ENCODE measurements at places on chromosomes 13 and 19.

DNA sequence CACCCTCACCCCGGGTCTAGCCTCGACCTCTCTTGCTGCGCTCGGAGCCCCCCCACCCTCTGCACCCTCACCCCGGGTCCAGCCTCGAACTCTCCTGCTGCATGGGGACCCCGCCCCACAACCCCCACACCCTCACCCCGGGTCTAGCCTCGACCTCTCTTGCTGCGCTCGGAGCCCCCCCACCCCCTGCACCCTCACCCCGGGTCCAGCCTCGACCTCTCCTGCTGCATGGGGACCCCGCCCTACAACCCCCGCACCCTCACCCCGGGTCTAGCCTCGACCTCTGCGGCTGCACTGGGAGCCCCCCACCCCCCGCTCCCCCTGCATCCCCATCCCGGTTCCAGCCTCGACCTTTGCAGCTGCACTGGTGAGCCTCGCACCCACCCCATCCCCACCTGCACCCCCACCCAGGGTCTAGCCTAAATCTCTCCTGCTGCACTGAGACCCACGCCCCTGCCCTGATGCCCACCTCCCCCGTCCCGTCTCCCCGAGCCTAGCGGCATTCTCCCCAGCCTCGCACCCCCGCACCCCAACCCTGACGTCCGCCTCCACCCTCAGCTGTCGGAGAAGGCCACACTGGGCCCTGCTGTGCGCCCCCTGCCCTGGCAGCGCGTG is 1.8 kb downstream of the CFD start:
- no peak for DNase-seq

GRCh38 chr13:92044351-92044750 is 645.9 kb downstream of the GPC5 start:
- DNase-seq = no peak

GRCh38 chr13:54124700-54125099 is 1096.1 kb downstream of the OLFM4 start:
- DNase-seq = no peak

DNA sequence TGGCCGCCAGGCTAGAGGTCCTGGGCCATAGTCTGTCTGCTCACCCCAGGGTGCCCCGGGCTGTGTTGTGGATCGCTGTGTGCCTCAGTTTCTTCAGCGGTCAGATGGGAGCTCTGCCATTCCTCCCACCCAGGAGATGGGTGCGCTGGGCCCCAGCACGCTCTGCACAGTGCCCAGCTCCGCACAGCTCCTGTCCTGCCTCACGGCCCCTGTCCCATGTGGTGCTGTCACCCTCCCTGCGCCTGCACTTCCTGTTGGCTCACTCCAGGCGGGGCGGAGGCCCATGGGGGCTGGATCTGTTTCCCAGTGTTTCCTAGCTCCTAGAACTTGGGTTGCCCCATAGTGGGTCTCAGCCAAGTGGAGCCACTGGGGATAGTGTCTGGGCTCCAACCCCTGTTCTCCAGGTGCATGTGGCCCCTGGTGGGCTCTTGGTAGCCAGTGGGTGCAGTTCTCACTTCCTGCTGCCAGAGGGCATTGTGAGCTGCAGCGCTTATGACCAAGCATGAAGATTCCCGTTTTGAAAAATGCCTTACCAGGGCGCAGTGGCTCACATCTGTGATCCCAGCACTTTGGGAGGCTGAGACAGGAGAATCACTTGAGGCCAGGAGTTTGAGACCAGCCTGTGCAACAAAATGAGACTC is 69.8 kb downstream of the KDM4B start:
- no peak for DNase-seq

DNA sequence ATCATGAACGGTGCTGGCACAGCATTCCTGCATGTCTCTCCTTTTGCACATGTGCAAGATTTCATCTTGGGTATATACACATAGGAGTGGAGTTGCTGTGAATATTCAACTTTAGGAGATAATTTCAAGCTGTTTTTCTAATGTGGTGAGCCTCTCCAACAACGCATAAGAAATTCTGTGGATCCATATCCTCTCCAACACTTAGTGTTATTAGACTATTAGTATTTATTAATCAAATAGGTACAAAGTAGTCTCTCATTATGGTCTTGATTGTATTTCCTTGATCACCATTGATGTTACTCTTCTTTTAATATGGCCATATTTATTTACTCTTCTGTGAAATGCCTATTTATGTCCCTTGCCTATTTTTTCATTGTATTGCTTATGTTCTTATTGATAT is 114.5 kb downstream of the URI1 start:
- no peak for DNase-seq

DNA sequence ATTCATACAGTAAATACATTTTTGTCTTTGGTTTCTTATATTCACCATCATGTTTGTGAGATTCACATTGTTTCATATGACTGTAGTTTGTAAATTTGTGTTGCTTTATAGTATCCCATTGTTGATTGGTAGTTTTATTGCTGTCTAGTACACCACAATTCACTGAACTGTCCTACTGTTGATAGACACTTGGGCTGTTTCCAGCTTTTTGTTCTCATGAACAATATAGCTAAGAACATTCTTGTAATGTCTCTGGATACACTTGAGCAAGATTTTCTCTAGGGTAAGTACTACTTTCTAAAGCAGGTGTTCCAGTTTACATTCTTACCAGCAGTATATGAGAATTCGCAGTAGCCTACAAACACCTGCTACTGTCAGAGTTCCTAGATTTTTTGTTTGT is 37.8 kb downstream of the SKA3 start:
- DNase-seq = no peak

DNA sequence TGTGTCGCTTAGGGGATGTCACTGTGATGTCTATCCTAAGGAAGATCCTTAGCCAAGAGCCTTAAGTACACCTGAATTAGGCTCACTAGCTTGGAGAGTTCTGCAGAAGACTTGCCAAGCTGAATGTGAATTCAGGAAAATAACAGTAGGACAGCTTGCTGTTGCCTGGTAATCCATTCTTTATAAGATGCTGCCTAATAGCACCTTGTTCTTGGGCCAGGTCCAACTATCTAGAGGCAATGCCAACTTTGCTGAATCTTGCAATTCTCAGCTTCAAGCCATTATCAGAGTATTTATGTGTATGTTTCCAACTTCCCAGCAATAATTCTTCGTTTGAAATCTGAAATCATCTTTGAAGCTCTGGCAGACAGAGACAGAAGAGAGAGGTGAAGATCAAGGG is 102.8 kb downstream of the PCDH17 start:
- no peak for DNase-seq

DNA sequence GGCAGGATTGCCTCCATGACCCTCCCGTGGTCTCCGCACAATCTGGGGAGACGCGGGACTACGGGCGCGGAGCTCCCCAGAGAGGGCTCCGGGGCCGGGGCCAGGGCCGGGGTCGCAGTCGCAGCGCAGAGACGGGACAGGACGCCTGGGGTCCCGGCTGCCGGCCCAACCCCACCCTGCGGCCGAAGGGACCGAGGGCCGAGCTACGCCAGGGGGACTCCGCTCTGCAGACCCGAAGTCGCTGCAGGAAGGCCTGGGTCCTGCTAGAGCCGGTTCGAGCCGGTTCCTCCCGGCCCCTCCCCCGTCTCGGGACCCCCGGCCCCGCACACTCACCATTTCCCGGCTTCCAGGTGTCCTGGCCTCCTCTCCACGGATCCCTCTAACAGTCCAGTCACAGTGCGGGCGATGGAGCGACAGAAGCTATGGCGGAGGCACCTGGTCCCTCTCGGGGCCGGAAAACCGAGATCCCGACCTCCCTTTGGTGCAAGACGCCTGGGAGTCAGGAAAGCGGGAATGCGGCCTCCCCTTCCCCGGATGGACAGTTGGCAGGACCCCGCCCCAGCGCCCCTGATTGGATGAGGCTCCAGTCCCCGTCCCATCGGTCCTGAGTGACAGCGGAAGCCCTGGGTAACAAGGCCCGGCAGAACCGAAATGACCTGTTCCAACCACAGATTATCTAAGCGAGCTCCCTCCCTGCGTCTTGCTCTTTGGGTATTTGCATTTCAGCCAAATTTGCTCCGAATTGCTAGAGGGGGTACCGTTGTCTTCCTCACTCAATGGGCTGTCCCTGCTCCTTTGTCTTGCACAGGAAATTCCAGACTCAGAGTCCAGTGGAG is at the start of gene ZNF625:
Gene ZNF625, minus strand, starts transcription at position 512 of the 836 bp plus-strand sequence. Its CDS starts 176 bp downstream, at position 336.
- no peak for DNase-seq

DNA sequence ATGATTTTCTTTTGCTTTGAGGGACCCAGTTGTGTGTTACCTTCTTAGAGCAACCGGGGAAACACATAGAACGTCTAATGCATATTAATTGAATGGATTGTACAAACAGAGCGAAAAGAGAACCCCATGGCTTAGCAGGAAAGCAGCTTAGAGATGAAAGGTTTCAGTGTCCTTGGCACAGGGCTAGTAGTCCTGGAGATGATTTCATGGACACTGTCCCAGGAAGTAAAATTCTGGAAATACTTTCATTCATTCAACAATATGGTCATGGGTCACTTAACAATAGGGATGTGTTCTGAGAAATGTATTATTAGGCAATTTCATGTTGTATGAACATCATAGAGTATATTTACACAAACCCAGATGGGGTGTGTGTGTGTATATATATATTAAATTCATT is 9.7 kb upstream of the FUT2 start:
- no peak for DNase-seq

GRCh38 chr19:16682539-16682938 is 21.6 kb downstream of the TMEM38A start:
- no peak for DNase-seq

DNA sequence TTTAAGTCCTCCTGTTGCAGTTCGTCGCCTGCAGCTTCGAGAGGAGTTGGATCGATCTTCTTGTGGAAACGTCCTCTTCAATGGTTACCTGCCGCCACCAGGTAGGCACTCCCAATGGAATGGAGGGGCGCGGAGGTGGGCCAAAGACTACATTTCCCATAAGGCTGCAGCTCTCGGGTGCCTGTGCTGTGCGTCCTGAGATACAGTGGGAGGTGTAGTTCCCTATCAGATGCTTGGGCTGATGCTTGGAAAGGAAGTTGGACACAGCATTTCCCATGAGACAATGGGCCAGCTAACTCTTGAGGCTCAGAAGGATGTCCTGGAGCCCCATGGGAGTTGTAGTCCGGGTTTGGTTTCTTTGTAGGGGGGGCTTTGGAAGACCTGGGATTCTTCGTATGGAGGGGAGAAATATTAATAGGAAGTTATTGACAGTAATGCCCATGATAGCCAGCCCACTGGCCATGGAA is 1.8 kb downstream of the SHKBP1 start:
- DNase-seq = no peak

GRCh38 chr19:34502582-34503411 is 21.2 kb downstream of the WTIP start:
- DNase-seq = no peak
